ENCODE measurements at places on chromosomes 1 and 21.

- no peak for DNase-seq
Measured at GRCh38 chr1:4467241-4467640, 187.2 kb upstream of the AJAP1 start.

DNA sequence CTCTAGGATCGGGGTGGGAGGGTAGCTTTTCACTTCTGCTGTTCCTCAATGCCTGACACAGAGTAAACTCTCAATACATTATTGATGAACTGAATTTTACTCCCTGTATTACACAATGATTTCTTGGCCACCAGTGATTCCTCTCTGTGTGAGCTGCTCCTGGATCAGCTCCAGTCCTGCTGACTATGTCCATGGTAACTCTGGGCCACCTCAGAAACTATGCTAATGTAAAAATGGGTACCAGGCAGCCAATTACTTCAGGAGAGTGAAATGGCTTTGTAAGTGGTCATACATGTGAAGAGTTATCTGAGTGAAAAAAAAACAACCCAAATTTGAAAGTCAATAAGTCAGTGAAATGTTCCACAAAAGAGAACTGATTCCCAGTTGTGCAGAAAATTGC, 311.0 kb downstream of the KCNH1 start:
- DNase-seq, result no peak

DNA sequence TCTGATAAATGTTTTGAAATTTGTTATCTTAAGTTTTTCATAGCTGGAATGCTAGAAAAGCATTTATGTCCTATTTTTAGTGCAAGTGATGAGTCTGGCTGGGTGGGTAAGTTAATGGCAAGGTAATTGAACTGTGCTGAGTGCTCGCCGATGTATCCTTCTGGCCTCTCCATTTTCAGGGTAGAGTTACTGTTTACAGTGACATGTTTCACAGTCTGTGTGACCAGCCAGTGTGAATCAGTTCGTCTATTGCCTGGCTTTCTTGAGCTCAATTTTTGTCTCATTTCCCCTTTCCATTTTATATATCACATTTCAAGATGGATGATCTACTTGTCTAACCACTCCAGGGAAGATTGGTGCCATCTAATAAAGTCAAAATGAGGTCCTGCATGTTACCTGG, 44.1 kb downstream of the ITSN1 start:
- no peak for DNase-seq

GRCh38 chr1:112504001-112504660, 4.6 kb upstream of the WNT2B start:
- DNase-seq, result no peak

DNA sequence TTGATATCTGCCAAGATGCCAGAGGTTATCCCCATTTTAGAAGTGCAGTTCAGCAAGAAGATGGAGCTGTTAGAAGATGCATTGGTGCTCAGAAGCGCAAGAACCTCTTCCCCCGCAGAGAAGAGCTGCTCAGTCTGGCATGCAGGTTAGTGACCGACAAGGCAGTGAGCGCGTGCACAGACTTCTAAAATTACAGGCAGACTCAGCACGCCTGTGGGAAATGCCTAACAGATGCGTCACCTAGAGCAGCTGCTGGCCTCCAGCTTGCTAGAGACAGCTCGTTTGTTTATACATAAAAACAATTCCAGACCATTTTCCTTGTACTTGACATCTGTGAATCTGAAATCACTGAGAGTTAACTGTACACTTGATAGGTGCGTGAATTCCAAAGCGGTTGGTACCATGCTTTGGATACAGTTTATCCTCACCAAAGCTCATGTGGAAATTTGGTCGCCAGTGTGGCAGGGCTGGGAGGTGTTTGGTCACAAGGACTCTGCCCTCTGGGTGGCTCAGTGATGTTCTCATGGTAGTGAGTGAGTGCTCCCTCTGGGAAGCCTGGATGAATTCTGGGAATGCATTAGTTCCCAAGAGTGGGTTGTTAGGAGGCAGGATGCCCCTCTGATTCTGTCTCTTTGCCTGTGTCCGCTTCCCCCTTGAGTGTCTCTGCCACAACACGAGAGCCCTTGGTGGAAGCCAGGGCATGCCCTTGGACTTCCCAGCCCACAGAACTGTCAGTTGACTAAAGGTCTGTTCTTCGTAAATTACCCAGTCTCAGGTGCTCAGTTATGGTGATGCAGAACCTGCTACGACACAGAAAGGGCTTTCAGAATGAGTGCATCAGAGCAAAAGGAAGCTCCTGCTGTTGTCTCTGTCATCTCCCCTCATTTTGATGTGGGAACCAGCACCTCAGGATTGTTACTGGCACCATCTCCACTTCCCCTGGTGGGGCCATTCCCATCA, 24.4 kb downstream of the SNAP47 start:
- no peak for DNase-seq

- DNase-seq, result no peak
Measured at GRCh38 chr21:44332383-44332782, 6.8 kb downstream of the CFAP410 start.

DNA sequence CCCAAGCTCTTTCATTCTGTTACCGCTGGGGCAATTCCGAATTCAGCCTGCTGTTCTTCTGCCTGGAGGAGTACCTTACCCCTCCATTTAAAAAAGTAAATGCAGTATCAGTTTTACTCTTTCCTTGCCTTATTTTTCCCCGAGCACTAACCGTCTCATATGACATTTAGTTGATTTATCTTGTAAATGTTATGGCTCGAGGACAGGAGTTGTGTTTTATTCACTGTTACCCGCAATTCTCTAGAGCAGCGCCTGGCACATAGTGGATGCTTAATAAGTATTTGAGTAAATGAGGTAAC, 425 bp upstream of the TADA1 start:
- no peak for DNase-seq

- no peak for DNase-seq
Measured at GRCh38 chr1:64765012-64765411, 20.1 kb downstream of the RAVER2 start.

- DNase-seq, result no peak
Measured at GRCh38 chr1:185996211-185996610, 262.0 kb downstream of the HMCN1 start.

DNA sequence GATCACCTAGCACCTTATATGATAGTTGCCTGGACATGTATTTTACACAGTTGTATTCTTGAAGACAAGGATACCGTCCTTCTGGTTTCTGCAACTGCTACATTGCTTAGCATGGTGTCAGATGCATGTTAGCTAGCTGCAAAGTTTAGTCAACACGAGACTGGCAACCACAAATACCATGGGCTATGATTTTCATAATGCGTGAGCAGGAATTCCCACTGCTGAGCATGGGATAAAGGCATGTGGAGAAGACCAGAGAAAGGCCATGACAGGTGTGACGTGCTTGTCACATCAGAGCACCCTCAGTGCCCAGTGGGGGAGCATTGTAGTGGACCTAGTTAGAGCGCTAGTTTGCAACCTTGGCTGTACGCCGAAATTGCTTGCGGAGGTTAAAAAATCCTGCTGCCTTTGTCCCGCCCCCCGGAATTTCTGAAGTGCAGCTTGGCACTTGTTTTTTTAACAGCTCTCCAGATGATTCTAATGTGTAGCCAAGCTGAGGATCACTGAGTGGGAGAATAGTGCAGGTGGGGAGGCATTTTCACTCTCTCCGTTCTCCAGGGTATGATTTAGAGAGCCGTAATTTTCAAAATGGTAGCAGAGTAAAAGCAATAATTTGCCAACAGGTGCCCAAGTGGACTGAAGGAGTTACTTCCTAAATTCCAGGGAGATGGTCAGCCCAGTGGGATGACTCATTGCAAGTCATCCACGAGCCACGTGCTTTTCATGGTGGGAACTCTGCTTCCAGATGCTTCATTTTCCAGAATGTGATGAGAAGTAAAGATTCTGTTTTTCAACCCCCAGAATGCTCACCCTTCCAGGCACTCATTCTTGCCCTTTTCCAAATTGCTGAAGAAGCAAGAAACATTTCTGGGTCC, 81.0 kb downstream of the CNIH3 start:
- no peak for DNase-seq

DNA sequence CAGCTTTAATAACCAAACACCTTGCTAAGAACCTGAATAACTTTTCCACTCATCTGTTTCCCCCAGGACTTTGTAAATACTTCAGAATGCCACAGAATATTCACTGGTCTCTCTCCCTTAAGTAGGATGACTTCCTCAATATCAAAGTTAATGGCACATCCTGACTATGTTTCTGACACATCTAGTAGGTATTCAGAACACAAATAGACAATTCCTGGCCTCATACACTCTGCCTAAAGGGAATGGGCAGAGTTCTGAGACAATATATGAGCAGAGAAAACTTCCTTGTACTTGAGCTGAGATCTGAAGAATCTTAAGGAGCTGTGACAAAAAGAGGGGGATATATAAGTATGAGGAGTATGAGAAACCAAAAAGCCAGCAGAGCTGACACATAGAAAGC, 34.8 kb downstream of the ANKRD13C start:
- DNase-seq, result no peak

- DNase-seq, result no peak
Measured at GRCh38 chr1:59569198-59569597, 245.6 kb upstream of the HOOK1 start.

DNA sequence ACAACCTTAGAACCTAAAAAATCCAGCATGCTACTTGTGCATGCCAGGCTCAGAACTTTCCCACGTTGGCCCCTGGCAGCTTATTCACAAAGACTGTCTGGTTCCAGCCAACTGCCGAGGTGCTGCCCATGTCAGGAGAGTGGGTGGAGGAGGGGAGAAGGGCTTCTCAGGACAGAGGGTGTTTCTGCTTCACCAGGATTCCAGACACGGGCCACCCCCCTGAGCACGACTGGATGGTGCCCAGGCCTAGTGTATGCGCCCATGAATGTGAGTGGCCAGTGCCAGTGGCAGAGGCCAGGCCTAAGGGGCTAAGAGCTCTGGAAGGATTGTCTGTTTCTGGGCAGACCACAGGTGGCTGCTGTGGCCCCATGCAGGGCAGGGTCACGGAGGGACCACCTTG, 148.2 kb upstream of the COL6A1 start:
- DNase-seq, result no peak

DNA sequence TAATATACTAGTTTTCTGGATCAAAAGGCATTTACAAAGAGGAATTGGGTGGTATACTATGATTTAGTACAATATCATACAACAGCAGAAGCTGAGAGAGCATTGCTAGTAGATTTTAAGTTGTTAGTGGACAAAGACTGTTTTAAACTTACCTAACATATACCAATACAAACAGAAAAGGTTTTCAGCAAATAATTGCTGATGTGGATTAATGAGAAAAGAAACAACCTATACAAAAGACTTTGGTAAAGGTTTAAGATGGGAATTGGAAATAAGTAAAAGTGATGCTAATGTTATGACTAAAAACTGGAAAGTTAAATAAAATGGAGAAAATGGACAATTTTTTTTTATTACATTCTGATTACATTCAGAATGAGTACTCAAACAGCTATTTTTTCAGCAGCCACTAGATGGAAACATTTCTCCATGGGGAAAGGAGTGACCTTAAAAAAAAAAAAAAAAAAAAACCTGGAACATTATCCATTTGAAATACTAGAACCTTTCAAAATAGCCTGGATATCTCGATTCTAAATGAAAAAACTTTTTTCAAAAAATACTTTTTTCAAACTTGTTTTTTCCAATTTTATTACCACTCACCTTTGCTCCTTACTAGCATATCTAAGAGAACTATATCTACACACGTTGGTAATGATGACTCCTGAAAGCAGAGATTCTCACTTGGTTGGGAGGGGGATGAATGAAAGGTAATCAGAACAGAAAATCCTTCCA, 55.4 kb downstream of the EPRS1 start:
- peak; percentile 16 for DNase-seq

- no peak for DNase-seq
Measured at GRCh38 chr1:12107718-12108117, 44.6 kb downstream of the TNFRSF8 start.

- DNase-seq, result no peak
Measured at GRCh38 chr21:44057055-44057454, 44.9 kb downstream of the TRAPPC10 start.

GRCh38 chr1:201675143-201675542, 136.2 kb downstream of the NAV1 start:
- DNase-seq, result no peak

DNA sequence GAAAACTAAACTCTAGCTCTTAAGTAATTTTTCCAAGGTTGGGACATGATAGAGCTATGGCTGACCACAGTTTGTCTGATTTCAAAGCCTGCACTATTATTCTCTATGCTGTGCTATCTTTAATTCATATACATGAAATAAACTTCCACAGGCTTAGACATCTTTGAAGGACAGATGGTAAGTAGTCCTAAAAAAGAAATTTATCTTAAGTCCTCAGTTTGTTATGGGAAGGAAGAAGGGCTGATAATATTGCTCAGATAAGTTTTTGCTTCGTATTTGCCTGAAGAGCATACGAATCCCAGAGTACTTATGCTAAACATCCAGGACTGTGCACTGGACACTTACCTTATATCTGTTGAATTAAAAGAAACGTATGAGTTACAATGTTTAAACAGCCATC, 39.6 kb downstream of the VCAM1 start:
- no peak for DNase-seq

GRCh38 chr1:182679684-182680083, 4.7 kb downstream of the RGS8 start:
- no peak for DNase-seq

- DNase-seq, result no peak
Measured at GRCh38 chr21:41589131-41589530, 81.2 kb upstream of the TMPRSS2 start.

DNA sequence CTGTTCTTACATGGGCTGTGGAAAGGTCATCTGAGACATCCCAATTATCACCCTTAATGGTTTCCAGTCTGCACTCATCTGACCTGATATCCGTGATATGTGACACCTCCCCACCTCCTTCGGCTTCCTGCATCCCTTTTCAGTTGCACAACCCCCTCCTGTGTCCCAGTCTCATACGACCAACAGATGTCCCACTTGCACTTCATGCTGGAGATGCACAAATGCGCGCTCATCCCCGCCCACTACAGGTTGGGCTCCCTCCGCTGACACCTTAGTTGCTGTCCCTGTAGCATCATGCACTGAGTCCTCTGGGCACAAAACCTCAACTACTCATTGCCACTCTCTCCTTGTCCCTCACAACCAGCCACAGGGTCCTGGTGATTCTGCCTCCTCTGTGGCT, 94.4 kb downstream of the MIS18A start:
- DNase-seq, result no peak

GRCh38 chr1:201331166-201331565, 46.3 kb downstream of the TNNT2 start:
- no peak for DNase-seq
